Nucleus accumbens (tissue), 56 donors: ENCODE measurements at places on chromosomes 7 and 10.
A peak's percentile ranks its signal among the peaks of the same experiment; 100 is the strongest.

GRCh38 chr7:24572393-24572996, 757 bp upstream of the PALS2 start:
- DNase-seq, result peak; percentile 25

- DNase-seq, result no peak
Measured at GRCh38 chr10:127472976-127473375, 76.1 kb upstream of the NPS start.

GRCh38 chr10:124546957-124547646, 85.5 kb downstream of the LHPP start:
- no peak for DNase-seq

- DNase-seq, result no peak
Measured at GRCh38 chr7:27157702-27158431, 1.4 kb upstream of the HOXA7 start.

- no peak for DNase-seq
Measured at GRCh38 chr10:75202321-75203045, 8.1 kb upstream of the VDAC2 start.

- no peak for DNase-seq
Measured at GRCh38 chr10:70571636-70572439, 30.7 kb downstream of the PRF1 start.

DNA sequence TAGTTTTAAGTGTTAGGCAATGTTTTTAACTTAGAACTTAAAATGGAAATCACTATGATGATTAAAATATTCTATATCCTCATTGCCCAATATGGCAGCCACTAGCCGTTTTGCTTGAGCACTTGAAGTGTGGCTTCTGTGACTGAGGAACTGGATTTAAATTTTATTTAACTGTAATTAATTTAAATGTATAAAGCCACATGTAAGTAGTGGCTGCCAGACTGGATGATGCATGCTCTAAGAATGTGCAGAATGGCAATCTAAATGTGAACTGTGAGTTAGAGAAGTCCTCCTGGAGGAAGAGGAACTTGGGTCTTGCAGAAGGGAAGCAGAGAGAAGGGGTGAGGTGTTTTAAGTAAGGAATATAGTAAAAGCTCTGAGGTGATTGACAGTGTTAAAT, 451.4 kb downstream of the SUGCT start:
- no peak for DNase-seq

GRCh38 chr10:112721080-112721698, 228.9 kb upstream of the TCF7L2 start:
- no peak for DNase-seq

- DNase-seq, result no peak
Measured at GRCh38 chr7:17530741-17531421, 232.4 kb downstream of the AHR start.

GRCh38 chr7:99254390-99254789, 18.2 kb upstream of the MYH16 start:
- no peak for DNase-seq

DNA sequence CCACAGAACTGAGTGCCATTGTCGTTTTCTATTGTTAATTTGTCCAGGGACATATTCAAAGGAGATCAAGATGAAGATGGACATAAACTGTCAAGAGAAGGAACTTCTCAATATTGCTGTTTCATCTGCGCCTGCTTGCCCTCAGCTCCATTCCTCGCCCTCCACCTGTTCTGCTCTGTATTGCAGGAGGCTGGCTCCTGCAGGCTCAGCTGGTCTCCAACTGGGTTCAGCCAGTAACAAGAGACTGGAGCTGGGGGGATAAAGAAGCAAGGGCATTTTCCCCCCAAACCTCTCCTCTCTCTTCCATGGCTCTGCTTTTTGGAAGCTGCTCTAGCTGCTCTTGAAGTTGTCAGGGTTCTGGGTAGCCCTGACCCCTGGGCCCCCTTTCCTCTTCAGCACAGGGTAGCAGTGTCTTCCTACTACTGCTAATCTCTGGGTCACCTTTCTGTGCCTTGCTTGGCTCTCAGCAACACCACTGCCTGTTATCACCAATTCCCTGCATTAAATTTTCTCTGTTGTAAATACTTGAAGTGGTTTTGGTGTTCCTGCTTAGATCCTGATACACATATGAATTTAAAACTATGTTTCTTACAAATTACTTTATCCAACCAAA, 149.0 kb upstream of the FGFR2 start:
- no peak for DNase-seq
